ENCODE measurements at places on chromosomes 7 and 10.
A peak's percentile ranks its signal among the peaks of the same experiment; 100 is the strongest.

- peak; percentile 87 for DNase-seq
Measured at GRCh38 chr7:24576171-24577025, 3.1 kb downstream of the PALS2 start.

- DNase-seq = no peak
Measured at GRCh38 chr10:68989317-68989990, 851 bp downstream of the KIFBP start.

DNA sequence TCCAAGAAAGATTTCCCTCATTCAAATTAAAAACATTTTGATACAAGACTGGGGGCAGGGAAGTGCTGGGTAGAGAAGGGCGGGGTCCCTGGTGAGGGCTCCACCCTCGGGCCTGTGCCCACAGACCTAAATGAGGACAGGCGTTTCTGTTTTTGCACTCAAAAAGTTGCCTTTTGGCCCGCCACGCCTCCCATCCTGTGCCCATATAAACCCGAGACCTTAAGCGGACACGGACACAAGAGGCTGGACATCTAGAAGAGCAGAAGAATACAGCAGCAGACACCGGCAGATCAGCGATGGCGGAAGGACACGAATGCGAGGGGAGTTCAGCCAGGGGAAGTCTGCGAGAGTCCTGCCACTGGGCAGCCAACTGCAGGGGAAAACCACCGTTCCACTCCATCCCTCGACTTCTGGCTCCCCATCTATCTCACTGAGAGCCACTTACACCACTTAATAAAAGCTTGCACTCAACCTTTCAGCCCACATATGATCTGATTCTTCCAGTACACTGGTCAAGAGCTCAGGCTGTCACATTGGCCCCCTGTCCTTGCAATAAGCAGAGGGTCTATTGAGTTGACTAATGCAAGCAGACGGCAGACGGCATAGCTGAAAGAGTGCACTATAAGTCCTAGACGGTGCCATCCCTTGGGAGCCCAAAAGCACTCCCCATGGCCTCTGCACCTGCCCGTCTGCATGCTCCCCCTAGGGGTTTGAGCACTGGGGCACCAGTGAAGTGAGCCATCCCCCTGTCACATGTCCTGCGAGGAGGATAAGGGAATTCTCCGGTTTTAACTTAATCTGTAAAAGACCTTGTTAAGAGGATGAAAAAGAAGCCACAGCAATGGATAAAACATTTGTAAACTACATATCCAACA is 181.8 kb upstream of the PRSS1 start:
- DNase-seq = no peak

DNA sequence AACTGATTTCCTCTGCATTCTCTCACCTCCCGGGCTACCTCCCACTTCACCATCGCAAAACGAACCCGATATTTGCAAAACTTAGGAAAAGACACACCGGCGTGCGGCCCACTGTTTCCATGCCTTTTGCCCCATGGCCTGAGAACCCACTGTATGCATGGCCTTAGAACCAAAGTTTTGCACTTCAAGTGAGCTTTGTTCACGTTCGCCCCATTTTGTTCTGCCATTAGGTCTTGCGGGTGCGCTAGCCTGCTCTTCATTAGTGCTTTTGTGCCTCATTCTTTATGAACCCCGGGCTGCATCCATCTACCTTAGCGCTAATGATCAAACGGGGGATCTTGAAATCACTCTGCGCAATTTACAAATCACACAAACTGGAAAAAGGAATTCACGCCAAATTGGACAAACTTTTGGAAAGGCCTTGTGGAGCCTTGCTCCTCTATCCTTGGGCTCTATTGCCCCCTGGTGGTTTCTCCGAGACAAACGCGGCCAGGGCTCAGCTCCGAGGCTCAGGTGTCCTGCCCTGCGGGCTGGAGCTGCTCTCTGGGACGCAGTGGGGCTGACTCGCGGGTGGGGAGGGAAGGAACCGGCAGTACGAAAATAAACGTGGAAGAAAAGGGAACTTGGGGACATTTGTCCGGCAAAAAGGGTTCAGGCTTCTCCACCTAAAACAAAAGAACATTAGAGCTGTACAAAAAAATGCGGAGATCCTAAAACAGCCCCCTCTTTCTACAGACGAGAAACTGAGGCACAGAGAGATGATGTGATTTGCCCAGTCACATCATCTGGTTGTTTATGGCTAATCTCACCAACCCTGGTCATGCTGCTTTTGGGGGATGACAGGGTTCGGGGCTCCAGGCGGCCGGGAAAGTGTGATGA is 300.4 kb upstream of the NFE2L3 start:
- peak; percentile 90 for DNase-seq

DNA sequence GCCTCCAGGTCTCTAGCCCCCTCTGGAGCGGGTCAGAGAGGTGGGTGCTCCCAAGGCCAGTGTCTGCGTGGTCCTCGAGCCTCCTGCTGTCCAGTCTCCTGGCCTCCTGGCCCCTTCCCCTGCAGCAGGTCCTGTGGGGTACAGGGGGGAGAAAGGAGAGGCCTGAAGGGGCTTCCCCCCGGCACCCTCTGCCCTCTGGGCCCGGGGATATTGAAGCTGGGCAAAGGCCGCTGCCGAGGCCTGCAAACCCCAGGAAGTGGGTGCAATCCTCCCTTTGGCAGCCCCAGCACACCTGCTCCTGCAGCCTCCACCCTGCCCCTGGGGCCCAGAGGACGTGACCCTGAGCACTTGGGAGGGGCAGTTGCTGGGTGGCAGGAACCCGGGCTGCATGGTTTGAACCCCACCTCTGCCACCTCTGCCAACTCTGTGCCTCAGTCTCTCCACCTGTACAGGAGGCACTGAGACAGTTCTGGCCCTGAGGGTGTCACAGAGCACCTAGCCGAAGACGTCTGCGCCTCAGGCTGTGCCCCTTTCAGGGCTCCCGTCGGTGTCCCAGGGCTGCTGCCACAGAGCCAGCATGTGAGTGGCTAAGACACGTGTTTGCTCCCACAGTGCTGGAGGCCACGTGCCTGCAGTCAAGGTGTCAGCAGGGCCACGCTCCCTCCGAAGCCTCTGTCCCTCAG is 59.1 kb upstream of the INPP5A start:
- no peak for DNase-seq

DNA sequence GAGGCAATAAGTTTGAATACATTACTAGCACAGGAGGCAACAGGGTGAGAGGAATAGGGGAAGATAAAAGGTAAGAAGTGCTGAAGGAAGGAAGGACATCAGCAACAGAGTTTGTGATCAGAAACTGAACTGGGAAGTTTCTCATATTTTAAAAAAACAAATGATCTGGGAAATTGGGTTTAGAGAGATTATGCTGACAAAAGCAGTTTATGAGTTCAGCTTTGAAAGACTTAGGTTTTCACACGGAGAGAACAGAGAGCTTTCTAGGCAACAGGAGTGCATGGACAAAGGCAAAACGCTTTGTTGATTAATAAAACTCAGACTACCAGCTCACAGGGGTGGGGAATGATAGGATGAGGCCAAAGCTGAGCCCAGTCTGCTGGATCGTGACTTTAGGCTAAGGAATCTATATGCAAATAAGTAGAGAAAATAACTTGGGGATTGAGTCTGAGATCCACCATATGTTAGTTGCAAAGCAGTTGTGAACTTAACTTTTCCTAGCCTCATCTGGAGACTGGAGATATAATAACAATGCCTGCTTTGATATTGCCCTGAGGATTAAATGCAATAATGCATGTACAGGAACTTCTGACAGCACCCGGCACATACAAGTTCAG is 4.2 kb downstream of the OSBPL3 start:
- DNase-seq = no peak

DNA sequence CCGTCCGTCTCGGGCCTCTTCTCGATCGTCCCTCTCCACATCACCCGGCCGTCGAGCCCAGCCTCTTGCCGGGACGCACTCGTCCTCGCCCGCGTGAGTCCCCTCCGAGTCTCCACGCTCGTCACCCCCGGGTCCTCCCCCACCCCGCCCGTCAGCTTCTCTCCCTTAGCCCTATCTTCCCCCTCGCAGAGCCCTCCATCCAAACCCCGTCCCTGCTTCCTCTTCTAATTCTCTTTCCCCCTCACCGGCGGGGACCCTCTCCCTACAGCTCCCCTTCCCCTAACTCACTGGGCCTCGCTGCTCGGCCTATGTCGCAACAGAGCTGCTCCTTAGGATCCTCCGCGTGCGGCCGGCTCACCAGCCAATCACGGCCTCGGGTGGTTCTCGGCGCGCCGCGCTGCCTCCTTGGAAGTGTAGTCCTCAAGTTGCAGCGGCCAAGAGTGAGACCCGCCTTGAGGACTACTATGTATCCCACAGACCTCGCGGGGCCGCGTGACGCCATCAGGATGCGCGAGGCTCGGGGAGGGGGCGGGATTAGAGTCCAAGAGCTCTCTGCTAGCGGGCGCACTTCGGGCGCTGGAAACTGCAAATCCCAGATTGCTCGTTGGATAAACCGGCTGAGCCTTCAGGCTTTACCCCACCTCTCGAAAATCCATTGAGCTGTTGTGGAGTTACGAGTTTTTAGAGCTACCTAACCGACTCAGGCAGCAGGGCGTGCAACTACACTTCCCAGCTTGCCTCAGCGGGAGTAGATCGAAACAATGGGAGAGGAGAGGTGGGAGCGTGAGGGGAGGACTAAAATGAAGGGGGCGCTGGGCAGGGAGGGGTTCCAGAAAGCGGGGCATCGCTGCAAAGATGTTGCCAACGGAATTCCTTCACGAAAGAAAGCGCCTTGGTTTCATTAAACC is at the start of gene ABCF2:
ABCF2 (minus strand) TSS at position 331 of the 908 bp plus-strand sequence. CDS start 747 bp downstream, outside the sequence.
- DNase-seq = peak; percentile 99

- no peak for DNase-seq
Measured at GRCh38 chr10:14532473-14533251, 201.9 kb upstream of the FRMD4A start.

- DNase-seq = no peak
Measured at GRCh38 chr10:74932648-74933047, 106.2 kb downstream of the KAT6B start.

GRCh38 chr7:22061775-22062174 is 116.1 kb upstream of the CDCA7L start:
- no peak for DNase-seq

DNA sequence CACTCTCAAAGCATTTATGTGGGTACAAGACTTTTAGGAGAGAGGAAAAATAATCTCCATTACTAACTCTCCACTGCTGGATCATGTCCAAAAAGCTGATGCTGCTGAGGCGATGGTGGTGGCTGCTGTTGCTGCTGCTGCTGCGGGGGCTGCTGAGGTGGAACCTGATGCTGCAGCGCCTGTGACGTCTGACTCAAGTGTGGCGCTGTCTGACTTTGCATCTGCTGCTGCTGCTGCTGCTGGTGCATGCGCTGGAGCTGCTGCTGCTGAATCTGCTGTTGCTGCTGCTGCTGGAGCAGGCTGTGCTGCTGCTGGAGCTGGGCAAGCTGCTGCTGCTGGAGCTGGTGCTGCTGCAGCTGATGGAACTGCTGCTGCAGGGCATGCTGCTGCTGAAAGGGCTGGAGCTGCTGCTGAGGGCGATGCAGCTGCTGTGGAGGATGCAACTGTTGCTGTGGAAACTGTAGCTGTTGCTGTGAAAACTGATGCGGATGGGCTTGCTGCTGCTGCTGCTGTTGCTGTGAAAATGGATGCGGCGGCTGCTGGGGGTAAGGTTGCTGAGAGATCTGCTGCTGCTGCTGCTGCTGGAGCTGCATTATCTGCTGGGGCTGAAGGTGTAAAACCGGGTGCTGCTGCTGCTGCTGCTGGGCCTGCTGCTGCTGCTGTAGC is 34.5 kb downstream of the PAXIP1 start:
- DNase-seq = no peak

DNA sequence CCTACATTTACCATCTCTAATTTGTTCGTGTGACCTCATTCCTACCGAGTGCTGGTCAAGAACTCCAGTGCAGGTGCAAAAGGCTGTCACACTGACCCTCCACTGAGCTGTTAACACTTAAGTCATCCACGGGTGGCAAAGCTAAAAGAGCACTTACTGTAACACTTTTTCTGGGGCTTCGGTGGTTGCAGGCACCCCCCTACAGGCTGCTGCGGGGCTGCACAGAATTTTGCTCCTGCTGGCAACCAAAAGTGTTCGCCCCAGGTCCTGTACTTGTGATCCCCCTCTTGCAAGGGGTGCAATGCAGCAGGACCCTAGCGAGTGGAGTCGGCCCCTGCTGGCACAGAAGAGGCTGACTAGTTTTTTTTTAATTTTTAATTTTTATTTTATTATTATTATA is 298.9 kb upstream of the CNTNAP2 start:
- DNase-seq = peak; percentile 31

DNA sequence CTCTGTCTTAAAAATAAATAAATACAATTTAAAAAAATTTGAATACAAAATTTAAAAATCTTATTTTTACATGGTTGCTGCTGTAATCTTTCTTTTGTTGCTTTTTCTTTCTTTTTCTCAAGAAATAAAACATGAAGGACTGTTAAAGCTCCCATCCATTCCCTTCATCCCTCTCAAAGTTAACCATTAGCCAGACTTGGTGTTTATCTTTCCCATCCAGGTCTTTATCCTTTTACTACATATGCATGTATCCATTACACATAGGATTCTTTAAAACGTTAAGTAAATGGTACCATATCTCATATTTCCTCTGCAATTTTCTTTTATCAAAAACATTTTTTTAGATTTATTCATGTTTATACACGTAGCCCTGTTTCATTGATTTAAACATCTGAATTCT is 70.1 kb downstream of the CREB3L2 start:
- no peak for DNase-seq

DNA sequence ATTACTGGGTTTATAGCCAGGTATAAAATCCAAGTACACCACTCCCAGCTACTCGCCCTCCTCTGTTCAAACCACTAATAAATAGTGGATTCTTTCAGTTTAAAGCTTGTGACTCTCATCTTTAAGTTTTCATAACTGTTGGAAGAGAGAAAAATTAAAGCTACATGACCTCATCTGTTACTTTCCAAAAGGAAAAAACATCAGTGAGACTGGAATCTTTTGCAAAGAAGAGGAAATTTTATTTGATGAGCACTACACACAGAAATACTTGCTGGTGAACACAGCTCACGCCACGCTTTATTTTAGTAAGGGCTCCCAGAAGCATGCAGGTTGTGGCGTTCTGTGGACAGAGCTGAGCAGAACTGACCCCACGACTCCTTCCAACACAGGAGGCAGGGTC is 527.0 kb upstream of the MGMT start:
- DNase-seq = no peak

- no peak for DNase-seq
Measured at GRCh38 chr10:15236340-15236739, 67.8 kb upstream of the NMT2 start.

DNA sequence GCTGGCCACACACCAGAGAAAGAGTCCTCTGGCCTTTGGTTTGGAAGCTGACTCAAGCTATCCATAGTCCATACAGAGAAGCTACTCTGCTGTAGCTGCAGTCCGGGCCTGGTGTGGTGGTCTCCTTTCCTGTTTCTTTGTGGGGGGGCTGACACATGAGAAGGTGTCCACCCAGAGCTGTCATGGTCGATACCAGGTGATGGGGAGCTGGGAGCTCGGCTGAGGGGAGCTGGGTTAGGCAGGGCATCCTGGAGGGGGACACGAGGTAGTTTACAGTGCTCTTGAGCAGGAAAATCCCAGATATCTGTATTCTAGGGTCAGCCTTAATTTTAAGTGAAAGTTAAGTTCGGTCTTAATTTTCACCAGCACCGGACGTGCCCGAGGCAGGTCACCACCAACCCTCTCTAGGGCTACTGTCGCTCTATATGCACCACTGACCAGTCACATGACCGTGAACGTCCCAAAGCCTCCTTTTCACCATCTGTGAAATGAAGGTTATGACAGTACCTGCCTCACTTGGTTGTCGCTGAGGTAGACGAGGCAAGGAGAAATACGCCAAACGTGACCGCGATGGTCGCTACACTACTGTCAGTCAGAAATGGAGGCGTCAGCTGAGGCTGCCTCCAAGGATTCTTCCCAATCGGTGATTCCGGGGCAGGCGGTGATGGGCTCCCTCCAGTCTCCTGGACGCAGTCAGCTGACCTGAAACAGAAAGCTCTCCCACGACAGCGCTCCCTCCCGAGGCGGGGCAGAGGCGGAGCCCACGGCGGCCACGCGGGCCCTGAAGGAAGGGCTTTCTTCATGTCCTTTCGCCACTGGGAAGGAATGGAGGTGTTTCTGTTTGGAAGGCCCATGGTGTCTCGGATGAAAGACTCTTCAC is 69.4 kb upstream of the SHH start:
- no peak for DNase-seq
